ENCODE measurements at places on chromosomes 2 and 18. TPM values are rescaled to one million over a fixed set of nuclear protein-coding genes. Genes with fewer than 3 reads are reported as not detected.

- DNase-seq: peak; percentile 68
Observed at GRCh38 chr18:23844991-23845680, 155.9 kb downstream of the LAMA3 start.

- DNase-seq: no peak
Observed at GRCh38 chr2:98556344-98557033, 51.8 kb downstream of the COA5 start.

CLIP4 gene
- 15.9 TPM for total RNA-seq

OSR1 gene
- total RNA-seq: not detected
